Posterior cingulate gyrus (tissue), 11 donors: ENCODE measurements at places on chromosomes 5 and 9.

DNA sequence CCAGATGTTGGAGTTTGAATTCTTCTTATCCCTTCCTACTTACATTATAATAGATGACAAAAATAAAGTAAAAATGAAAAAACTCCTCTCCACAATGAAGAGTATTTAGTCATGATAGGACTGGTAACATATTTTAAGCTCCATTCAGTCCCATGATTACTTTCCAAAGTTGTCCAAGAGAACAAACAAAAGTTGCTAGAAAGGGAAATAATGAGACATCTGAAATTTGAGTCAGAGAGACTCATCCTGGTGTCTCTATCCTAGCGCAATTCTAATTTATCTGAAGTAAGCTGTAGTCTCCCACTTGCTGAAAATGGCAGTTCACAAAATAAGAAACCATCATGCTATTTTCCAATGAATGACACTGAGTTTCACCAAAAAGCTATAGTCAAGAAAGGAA, 152.2 kb downstream of the BNC2 start:
- no peak for DNase-seq

DNA sequence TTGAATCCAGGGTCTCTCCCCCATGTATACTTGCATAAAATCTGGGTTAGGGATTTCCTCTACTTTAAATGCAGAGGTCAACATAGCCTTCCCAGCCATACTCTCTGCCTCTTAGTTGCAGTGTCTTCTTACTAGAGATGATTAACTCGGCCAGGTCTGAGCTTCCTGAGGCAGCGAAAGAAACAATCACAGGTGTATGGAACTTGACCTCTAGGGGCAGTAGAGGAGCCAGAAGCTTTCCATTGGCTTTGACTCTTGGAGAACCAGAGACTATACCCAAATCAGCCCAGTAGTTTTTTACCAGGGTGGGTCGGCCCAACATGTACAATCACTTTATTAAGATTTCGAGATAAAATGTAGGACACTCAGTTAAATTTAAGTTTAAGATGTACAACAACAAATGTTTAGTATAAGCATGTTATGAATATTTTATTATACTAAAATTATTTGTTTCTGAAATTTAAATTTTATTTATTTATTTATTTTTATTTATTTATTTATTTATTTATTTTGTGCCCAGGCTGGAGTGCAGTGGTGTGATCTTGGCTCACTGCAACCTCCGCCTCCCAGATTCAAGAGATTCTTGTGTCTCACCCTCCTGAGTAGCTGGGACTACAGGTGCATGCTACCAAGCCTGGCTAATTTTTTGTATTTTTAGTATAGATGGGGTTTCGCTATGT, 48.0 kb upstream of the DMRT3 start:
- no peak for DNase-seq

DNA sequence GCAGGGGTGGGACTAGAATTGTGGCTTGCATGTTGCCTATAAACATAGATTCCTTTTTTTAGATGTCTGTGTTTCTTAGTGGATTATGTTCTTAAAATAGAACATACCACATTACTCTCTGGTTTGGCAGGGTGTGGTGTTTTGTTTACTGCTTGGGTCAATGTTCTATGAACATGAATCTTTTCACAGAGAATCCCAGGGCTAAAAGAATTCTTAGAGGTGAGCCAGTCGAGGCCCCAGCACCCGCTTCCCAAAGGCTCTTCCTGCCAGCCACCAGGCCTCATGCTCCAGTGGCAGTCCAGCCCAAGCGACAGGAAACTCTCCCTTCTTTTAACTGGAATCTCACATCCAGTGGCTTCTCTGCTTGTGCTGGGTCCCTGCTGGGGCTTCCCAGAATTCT, 126.6 kb downstream of the C9orf152 start:
- no peak for DNase-seq

GRCh38 chr5:89983216-89983615, 426.3 kb downstream of the CETN3 start:
- DNase-seq: no peak

GRCh38 chr9:88529496-88529895, 5.5 kb upstream of the NXNL2 start:
- no peak for DNase-seq

GRCh38 chr5:82150559-82150958, 127.6 kb downstream of the RPS23 start:
- no peak for DNase-seq

GRCh38 chr5:138466125-138466899, 1.0 kb downstream of the EGR1 start:
- DNase-seq: no peak

DNA sequence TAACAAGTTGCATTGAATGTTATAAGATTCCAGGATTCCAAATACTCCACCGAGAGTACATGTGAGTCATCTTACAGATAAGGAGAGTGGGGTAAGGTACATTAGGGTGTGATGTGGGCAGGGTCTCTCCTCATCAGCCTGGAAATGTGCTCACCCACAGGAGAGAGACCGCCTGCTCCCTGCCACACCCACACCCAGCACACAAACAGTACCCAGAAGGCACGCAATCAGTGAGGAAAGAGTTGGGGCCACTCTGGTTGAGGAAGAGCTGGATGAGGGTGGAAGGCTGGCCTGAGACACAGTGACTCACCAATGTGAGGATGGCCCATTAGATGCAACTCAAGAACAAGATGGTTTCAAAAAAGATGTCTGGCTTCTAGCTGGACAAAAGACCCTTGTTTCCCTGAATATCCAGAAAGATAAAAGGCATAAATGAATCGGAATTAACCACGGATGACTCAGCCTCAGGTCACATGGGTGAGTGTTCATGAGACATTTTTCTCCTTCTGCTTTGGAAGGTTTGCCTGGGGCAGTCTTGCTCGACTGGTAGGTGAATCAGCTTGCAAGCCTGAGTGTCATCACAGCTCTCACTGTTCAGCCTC, 51.1 kb upstream of the LHFPL2 start:
- no peak for DNase-seq
